ENCODE measurements at places on chromosomes 6 and 20.

GRCh38 chr6:129908356-129908755, 47.2 kb upstream of the TMEM244 start:
- DNase-seq = no peak

DNA sequence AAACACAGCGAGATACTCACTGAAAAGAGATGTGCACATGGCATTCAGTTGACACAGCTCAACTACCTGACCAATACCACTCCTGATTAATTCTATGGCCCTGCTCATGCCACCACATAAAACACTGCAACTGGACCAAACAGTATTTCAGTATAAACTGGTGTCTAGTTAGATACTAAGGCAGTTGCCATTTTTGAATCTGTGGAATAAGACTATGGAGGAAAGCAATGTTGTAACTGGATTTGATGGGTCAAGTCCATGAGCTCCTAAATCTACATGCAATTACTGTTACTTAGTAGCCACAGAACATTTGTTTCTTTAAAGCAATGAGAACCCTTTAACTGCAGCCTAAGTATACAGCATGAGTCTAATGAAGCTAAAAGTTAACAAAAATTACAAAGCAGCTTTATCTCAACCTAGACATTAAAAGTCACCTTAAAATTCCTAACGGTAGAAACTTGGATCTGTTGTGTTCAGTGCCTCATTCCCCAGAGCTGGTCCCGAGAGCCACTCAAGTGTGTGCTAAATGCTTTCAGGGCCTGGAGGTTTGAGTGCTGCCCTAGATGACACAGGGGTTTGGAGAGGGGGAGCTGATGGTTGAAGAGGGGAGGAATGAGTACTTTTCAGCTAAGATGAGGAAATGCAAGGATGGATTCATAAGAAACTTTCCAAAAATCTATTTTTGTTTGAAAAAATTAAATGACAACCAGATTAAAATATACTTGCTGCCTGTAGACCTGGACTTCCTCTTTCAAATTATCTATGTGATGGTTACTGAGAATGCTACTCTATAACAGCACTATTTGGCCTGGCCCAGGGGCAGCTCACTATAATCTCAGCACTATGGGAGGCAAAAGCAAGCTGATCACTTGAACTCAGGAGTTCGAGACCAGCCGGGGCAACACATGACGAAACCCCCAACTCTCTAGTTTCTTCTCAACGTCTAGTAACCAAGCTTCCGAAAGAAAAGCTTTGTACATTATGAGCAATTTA, 15.6 kb downstream of the SNX5 start:
- DNase-seq = no peak

- DNase-seq = no peak
Measured at GRCh38 chr6:31651602-31652191, 764 bp downstream of the BAG6 start.

DNA sequence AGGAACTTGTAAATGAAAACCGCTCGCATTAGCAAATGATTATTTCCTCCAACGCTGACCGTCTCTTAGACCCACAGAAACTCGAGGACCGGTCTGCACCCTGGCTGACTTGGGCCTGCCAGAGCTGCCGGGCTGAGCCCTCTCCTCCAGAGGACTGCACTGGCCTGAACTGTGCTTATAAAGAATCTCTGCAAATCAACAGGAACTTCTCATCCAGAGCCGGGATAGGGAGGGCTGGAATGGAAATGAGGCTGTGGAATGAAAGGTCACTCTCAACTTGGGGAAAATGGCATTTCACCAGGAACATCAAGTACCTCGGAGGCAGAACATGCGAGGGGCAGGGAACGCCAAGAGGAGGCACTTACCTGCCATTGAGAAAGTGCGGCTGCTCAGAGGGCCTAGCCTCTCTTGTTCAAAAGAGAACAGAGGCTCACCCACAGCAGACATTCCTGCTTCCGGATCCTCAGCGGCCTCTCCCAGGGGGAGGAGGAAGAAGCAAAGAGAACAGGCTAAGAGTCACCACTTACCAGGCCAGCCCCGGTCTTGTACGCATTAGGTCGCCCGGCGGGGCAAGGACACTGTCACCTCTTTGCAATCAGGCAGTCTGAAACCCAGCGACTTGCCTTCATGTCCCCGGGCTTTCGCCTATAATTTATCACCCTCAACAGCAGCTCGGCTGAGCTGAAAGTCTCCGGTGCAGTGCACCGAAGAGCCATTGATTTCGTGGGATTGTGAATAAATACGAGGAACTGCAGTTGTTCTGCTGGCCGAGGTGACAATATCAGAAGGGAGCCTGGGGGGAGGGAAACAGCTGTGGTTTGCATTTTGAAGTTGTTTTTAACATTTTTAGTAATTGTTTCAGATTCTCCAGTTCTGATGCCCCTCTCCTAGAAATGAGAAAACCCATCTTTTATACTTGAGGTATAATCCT, 37.6 kb downstream of the ZMYND8 start:
- DNase-seq = peak; percentile 88

DNA sequence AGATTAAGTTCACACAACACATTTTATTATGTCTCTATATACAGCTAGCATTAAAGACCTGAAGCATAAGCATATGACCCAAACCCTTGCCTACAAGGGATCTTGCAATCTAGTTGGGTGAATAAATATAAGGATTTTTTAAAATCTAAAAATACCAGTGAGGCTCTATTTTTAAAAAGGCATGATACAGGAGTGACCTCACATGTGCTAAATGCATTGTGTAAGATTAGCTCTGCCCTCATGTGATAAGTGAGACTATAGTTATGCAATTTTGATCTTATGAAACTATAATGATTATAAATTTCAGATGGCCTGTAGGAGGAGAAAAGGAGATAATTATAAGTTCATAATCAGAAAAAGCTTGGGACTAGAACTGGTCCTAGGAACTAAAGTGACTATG, 451.0 kb upstream of the MAN1A1 start:
- no peak for DNase-seq

GRCh38 chr6:167007985-167008384, 8.8 kb downstream of the CEP43 start:
- no peak for DNase-seq

- DNase-seq = no peak
Measured at GRCh38 chr6:165707067-165707853, 44.2 kb upstream of the PDE10A start.

- DNase-seq = no peak
Measured at GRCh38 chr6:154243793-154244750, 112.5 kb downstream of the IPCEF1 start.

DNA sequence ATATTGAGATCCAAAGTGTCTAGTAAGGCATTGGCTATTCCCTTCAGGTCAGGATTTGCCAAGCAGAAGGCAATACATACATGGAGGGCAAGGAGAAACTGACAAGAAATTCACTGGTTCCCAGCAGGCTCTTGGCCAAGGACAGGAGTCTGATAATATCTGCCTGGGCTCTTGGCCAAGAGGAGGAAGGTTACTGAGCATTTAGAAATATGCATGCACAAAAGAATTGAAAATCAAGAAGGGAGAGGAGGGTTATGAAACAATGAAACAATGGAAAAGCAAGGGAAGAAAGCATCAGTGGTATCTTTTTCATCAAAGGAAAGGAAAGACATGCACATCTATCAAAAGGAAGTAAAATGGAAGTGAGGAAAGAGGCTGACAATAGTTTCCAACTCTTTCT, 42.4 kb downstream of the ARHGAP18 start:
- DNase-seq = no peak

- DNase-seq = no peak
Measured at GRCh38 chr6:23176471-23176870, 607.1 kb downstream of the HDGFL1 start.

DNA sequence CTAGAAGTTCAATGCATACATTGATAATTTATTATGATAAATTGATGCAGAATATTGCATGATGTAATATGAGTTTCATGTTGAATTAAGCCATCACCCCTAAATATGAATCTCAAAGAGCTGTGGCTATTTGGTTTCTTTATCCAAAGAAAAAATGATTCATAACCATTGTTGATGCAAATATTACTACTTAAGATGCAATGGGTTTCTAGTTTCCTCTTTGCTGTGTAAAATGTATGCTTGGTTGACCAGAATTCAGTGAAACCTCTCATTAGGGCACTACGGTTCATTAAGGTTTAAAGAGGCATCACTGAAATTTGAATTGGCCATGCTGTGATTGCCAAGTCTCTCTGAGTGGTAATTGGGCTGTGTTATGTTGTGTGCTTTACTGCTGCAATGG, 492.5 kb upstream of the FLRT3 start:
- no peak for DNase-seq

DNA sequence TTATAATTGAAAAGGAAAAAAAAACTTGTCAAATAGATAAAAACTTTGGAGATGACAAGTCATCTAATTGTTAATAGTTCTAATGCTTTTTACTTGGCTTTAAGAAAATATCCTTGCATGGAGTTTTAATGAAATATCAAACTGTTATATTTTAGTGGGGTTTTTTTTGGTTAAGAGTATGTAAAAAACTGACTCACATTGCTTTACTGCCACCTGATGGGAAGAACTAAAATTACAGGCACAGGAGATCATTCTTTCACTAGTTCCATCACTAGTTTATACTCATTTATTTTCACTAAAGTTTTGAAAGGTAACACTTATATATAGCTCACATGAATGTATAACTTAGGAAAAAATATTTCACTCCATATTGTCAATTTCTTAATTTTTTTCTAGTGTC, 309.1 kb downstream of the LMBRD1 start:
- no peak for DNase-seq

GRCh38 chr20:920311-920710, 4.2 kb upstream of the ANGPT4 start:
- no peak for DNase-seq

All from aorta (tissue), 5 donors.